ENCODE measurements at places on chromosomes 2 and 18.

DNA sequence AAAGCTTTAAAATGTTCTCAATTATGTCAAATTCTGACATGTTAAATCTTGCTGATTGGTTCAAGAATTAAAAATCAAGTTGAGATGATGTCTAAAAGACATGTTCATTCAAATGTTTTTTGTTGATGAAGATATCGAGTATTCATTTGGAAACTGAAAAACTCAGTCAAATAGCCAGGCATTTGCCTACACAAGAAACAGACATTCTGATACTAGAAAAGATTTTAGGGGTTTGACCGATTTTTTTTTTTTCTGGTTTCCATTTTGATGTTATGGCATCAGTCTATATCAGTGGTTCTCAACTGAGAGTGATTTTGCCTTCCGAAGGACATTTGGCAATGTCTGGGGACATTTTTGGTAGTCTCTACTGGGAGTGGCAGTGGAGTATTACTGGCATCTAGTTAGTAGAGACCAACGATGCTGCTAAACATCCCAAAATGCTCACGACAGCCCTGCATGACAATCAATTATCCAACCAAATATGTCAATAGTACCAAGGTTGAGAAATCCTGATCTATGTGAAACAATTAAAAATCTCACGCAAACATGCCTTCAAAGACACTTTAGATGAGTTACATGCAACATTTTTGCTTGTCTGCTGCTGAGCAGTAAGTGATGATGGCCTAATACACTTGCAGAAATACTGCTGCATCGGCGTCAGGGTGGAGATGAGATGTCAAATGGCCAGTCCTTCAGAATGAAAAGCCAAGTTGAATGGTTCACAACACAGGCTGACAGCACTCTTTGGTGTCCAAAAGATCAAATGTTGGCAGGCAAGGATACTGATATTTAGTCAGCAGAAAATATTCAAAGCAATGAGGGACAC is 12.5 kb downstream of the RASGRP3 start:
- no peak for DNase-seq

- no peak for DNase-seq
Measured at GRCh38 chr2:99035920-99036319, 99.9 kb upstream of the CRACDL start.

DNA sequence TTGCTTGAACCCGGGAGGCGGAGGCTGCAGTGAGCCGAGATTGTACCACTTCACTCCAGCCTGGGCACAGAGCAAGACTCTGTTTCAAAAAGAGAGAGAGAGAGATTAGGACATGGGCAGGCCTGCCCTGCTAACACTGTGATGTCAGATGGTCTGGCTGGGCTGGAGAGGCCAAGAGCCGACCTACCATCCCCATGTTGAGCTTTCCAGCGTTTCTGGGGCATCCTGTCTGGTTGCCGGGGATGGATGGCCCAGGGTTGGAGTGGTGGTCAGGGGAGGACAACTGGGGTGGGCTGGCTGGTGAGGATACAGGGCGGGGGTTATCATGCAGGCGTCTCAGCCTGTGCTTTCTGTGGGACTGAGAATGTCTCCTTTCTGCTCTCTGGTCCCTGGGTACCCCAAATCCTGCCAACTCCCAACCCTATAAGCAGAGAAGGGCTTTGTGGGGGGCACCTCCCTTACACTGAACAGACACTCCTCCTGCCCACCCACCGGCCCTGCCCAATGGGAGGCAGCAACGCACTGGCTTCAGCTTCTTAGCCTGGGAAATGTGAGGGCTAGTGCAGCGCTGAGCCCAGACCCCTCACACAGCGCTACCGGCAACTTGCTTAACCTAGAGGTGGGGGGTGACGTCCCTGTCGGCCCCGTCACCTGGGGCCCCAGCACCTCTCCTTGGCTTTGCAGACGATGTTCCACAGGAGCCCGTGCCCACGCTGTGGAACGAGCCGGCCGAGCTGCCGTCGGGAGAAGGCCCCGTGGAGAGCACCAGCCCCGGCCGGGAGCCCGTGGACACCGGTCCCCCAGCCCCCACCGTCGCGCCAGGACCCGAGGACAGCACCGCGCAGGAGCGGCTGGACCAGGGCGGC is 5.4 kb downstream of the SNORC start:
- DNase-seq, result no peak

DNA sequence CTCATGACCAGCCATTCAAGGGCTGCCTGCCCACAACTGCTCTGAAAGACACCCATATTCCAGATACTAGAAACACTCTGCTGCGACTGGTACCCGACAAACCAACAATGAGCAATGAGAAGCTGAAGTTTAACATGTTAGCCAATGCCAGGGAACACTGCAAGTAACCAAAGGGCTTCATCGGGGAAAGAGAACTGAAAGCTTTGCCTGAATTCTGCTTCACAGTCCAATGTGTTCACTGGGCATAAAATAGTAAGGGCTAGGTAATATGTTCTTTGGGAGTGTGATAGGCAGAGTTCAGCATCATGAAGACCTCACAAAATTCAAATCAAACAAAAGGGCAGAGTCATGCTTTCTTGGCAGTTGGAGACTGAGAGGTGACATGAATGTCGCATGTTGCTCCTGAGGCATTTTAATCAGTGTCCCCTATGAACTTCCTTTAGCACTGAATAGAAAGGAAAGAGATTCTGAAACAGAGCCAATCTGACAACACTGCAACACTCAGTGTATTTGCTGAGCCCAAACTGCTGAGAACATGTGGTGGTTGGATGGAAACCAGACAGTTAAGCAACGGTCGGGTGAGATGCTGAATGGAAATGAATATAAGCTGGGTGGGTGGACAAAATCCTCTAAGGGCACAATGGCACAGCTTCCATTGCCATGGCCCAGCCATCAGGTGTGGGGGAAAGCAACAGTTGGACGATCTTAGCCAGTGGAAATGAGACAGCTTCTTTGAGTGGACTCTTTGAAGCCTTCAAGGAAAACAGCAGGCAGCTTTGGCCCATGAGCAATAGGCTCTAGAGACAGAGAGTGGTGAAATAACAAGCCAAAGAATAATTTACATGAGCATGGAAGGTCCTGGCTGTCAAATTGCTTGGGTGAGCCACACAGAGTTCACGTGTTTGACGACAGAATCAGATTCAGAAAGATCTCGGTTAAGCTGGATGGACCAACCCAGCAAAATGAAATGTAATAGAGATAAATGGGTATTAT is 277.5 kb downstream of the AFF3 start:
- DNase-seq, result no peak

GRCh38 chr2:238163481-238164198 is 4.9 kb downstream of the ERFE start:
- DNase-seq, result no peak

Data from GM19239 (cell line).